ENCODE measurements at places on chromosomes 5 and 9. TPM values are rescaled to one million over a fixed set of nuclear protein-coding genes. Genes with fewer than 3 reads are reported as not detected.

The TEK gene
- total RNA-seq: 448 TPM

The WDR38 gene
- total RNA-seq: not detected

The ANKRD18B gene
- total RNA-seq: 0.41 TPM

DNA sequence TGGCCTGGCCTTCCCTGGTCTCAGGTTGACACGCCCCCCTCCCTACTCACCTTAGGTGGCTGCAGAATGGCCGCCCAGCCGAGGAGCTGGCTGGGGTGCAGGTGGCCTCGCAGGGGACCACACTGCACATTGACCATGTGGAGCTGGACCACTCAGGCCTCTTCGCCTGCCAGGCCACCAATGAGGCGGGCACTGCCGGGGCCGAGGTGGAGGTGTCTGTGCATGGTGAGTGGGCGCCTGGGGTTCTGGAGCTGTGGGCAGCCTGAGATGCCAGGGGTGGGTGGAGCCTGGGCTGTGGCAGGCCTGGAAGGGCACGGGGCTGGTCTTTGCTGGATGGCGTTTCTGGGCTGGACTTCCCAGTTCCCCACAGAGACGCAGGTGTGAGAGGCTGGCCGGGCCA lies 88.7 kb upstream of the ASS1 start:
- no peak for DNase-seq

DNA sequence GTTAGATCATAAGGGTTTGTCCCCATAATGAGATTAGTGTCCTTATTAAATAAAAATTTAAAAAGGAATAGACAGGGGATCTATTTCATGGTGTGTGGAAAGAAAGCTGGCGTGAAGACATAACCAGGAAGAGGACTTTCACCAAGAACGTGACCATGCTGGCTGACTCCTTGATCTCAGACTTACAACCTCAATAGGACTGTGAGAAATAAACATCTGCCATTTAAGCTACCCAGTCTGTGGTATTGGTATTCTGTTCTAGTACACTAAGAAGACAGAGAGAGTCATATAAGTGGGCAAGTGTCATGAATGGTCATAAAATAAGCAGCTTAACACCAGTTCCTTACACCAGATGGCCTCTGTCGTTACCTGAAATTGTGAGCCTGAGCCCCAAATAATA lies 259.4 kb upstream of the CCNG1 start:
- DNase-seq: no peak

DNA sequence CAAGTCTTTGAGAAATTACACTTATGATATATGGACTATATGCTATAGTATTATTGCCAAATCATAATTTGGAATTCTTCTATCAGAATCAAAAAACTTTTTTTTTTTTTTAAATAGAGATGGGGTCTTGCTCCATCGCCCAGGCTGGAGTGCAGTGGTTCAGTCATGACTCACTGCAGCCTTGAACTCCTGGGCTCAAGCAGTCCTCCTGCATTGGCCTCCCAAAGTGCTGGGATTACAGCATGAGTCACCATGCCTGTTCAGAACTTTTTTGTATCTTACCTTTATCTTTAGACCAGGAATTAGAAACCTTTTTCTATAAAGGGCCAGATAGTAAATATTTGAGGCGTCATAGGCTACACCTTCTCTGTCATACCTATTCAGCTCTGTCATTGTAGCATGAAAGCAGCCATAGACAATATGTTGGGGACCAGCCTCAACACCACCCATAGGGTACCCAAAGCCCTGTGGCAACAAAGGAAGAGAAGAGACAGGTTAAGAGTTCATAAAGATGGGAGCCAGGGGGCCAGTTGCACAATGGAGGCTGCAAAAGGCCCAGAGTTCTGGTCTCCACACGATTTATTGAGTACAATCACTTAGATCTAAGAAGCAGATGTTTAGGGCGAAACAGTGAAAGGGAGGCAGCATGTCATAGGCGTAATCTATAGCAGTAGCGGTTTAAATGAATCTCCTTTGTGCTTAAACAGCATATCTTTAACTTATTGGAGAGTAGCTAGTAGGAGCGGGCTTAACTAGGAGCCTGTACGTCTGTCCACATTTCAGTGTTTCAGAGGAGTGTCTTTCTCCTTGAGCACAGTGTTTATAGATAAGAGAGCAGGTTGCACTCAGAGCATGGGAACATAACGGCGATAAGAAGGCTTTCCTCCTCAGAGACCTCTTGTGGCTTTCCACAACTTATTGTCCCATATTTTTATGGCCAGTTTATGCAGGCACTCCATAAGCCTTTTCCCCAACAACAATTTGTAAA lies 12.5 kb downstream of the ECM2 start:
- DNase-seq: no peak

DNA sequence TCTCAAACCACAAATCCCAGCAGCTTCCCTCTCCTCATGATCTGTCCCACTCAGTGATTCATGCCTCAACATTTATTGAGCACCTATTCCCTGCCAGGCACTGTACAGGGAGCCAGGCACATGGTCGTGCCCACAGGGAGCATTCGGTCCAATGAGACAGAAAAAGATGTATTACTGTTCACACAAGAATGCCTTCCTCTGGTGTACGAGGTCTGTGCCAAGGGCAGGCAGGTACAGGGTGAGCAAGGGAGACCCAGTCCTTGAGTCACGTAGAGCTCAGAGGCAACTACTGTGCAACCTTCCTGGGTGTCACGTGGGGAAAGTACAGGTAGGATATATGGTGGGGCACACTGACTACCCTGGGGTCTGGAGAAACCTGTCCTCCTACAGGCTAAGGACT lies 4.6 kb downstream of the CNTFR start:
- DNase-seq: no peak

- no peak for DNase-seq
Measured at GRCh38 chr5:58932057-58932612, 349.3 kb downstream of the RAB3C start.

DNA sequence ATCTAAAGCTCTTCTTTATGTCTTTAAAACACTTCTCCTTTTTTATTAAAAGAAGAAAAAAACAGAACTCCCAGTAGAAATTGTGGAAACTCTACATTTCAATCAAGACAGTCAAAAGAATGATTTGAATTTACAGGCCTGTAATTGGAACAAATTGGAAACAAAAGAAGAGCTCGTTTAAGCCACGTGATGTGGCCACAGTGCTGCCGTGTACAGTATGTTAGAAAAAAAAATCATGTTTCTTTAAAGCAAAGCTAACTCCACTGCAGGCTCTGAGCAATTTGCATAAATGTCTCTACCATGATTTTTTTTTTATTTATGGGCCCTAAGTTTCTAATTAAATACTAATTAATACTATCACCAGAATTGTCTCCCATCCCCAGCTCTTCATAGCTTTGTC lies 325.6 kb downstream of the ZSWIM6 start:
- DNase-seq: no peak

Data from endothelial cell (in vitro differentiated cells).